ENCODE measurements at places on chromosomes 6 and 20.
A peak's percentile ranks its signal among the peaks of the same experiment; 100 is the strongest.

DNA sequence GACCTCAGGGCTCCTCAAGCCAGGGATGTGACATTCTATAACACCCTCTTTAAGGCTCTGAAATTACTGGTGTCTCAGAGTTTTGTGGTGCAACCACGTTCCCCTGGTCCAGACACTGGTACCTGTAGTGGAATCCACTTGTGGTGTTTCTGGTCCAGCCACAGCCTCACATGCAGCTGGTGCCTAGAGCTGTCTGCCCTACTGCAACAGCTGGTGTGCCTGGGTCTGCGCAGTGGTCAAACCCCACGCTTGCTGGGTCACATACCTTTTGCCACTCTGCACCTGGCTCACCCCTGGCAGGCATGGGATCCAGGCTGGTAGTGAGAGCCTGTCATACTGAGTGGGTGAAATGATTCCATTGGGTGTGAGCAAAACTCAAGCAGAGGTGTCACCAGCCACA is 1230.2 kb upstream of the EYS start:
- DNase-seq: no peak

DNA sequence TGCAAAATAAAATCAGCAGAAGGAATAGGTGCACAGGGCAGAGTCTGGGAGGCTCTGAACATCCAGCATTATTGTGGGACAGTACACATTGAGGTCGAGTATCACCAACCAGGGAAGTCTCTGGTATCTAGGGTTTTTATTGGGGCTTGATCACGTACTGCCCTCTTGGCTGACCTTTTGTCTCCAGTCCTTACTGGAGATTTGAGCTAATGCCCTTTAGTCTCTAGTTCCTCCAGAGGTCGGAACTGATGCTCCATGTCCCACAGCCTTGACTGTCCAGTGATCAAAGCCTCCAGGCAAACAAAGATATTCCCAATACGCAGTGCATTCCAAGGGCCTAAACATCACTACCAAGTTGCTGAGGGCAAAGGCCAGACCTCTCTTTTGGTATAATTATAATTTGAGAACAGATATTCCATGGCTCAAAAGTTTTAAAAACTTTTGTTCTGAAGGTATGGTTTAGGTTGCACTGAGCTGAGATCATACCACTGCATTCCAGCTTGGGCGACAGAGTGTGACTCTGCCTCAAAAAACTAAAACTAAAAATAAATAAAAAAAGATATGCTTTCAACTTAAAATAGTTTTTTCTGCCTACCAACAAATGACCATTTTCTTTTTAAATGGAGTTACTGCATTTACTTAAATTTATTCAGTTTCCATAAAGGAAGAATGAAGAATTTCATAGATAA is 56.9 kb upstream of the DYNLRB1 start:
- no peak for DNase-seq

- no peak for DNase-seq
Measured at GRCh38 chr6:6557886-6558285, 30.6 kb upstream of the LY86 start.

DNA sequence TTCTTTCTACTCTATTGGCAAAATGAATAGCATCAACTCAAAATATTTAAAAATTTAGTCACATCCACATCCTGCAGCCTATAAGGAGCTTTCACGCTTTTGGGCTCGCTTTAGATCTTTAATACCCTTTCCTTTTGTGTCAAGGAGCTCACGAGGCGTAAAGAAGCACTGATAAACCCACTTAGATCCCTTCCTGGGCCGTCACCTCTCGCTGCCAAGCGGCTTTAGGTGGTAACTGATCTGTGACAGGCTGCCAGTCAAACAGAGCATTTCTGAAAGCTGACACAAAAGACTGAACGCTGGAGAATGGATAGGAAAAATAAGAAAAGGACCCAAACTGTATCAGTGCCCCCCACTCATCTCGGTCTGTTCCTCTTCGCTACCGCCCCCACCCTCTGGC is 385.7 kb upstream of the MMS22L start:
- no peak for DNase-seq

DNA sequence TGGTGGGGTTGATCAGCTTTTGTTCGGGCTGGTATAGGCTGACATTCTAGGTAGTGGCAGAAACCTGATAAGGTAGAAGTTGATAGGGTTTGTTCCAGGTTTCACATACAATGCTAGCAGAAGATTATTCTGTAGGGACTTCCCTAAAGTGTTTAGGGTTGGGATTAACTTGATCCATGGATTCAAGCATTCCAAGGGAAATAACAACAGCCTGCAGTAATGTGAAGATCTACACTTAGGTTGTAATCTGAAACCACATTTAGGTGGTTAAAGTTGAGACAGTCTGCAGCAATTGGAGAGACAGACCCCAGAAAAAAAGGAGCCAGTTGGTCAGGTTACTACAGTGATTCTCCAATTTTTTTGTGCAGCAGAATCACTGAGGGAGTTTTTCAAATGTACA is 56.1 kb downstream of the GJA1 start:
- DNase-seq: peak; percentile 6

GRCh38 chr6:161359618-161359945 is 85.7 kb upstream of the AGPAT4 start:
- DNase-seq: no peak

GRCh38 chr6:65633501-65633900 is 73.5 kb downstream of the EYS start:
- no peak for DNase-seq

GRCh38 chr20:43949741-43950618 is 35.3 kb downstream of the TOX2 start:
- DNase-seq: no peak

GRCh38 chr20:17694767-17695166 is 5.0 kb upstream of the BANF2 start:
- no peak for DNase-seq

DNA sequence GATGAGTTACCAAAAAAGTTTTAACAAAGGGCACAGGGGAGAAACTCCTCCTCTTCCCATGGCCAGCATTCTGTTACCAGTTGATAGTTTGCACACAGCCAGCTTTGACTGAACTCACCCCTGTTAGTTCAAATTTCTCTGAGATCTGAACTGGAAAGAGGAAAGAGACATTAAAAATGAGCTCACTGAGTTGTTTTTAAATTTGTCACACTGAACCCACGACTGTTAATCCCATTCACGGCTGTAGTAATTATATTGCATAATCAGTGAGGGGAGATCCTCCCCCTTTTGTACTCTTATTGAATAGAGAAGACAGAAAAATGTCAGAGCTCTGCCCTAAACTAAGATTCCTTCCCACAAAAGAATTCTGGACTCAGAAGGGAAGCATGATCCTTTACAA is 17.5 kb upstream of the DSP start:
- DNase-seq: peak; percentile 16

DNA sequence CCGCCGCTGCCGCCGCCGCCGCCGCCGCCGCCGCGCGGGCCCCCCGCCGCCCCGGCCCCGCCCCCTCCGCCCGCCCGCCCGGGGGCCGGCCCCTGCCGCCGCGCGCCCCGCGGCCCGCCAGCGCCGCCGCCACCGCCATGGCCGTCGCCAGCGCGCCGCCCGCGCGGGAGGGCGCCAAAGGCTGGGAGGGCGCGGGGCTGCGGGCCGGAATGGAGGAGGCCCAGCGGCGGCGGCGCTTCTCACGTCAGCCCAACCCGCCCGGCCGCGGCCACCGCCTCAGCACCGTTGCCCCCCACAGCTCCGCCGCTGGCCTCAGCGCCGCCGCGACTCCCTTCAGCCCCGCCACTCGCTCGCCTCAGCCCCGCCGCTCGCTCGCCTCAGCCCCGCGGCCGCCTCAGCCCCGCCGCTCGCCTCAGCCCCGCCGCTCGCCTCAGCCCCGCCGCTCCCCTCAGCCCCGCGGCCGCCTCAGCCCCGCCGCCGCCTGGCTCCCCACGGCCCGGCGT is 258 bp downstream of the PHF10 start:
- DNase-seq: peak; percentile 31

GRCh38 chr20:23646106-23646873 is 8.5 kb upstream of the CST3 start:
- no peak for DNase-seq

DNA sequence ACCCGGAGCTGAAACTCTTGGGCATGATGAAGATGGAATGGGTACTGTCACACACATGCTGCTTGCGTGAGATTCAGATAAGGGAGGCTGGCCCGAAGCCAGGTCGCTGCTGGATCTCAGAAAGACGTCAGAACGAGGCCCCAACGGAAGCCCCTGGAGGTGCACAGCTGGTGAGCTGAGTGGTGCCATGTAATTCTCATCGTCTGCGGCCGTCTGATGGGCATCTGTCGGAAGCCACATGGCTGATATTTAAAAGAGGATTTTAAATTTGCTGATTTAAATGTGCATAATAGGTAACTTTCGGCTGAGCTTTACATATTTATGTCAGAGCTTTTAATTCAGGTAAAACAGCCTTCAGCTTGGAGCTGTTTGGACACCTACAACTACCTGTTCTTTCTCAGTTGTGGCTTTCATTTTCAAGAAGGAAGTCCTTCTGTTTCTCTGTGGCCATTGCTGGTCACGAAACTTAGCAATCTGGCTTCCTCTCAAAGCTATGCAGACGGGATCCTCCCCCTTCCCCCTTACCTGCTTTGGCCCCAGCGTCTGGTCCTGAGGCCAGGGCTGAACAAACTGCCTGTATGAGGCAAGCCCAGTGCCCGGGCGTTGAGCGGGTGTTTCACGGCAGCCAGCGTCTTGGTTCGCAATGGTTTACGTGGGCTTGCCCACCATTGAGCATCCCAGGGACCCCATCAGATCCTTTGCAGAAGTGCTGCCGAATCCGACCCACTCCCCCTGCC is 9.2 kb downstream of the SLCO4A1 start:
- DNase-seq: peak; percentile 17

GRCh38 chr20:32535316-32535952 is 49.7 kb downstream of the NOL4L start:
- no peak for DNase-seq

- DNase-seq: no peak
Measured at GRCh38 chr20:49882171-49882970, 33.0 kb downstream of the SPATA2 start.

GRCh38 chr6:15879371-15880261 is 216.8 kb upstream of the DTNBP1 start:
- DNase-seq: peak; percentile 79

DNA sequence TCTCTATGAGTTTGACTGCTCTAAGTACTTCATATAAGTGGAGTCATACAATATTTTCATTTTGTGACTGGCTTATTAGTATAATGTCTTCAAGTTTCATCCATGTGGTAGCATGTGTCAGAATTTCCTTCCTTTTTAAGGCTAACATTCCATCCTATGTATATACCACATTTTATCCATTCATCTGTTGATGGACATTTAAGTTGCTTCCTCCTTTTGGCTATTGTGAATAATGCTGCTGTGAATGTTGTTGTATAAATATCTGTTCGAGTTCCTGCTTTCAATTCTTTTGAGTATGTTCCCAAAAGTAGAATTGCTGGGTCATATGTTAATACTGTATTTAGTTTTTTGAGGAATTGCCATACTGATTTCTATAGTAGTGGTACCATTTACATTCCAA is 79.5 kb downstream of the PTPRA start:
- DNase-seq: no peak

DNA sequence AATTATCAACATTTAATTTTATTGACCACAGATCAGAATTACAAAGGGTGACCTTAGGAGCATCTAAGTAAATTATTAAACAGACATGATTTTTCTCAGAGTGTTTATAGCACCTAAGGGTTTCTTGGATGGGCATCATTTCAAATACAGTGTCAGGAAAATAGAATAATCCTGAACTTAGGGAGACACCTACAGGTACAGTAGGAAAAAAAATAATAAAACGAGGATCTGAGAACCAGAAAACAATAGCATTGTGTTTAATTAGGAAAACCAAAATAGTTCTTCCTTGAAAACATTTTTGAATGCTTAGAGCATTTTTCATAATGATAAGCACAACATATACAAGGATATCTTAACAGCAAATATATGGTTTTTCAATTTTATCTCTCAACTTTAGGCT is 39.2 kb downstream of the MMUT start:
- DNase-seq: peak; percentile 7

DNA sequence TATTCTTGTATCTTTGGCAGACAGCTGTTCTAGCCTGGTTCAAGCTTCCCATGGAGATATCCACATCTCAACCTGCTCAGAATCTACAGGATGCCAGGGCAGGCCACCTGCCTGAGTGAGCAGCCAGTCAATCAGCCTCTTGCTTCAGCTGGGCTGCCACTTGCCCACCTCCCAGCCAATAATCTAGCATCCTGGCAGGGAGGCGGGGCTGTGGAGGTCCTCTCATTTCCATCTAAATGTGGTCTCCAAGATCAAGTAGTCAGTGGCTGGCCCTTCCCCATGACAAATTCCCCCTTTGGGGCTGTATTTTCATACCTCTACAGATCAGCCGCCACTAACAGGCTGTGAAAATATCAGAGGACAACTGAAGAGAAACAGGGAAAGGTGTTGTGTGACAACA is 33.0 kb upstream of the SPDEF start:
- DNase-seq: no peak

- no peak for DNase-seq
Measured at GRCh38 chr20:53303413-53303760, 290.3 kb downstream of the ZNF217 start.

All from fibroblast of skin of abdomen (primary cell).